COR-L47 (cell line): ENCODE measurements at places on chromosomes 4 and X.

- no peak for DNase-seq
Observed at GRCh38 chr4:41098093-41099048, 116.0 kb downstream of the APBB2 start.

- no peak for DNase-seq
Observed at GRCh38 chrX:19628011-19628575, 112.8 kb upstream of the MAP3K15 start.

GRCh38 chrX:136819031-136819703 is 38.4 kb upstream of the ARHGEF6 start:
- no peak for DNase-seq

GRCh38 chr4:97987019-97987648 is 156.1 kb downstream of the STPG2 start:
- DNase-seq = peak; percentile 47

- no peak for DNase-seq
Observed at GRCh38 chr4:18342847-18343246, 321.3 kb upstream of the LCORL start.

- no peak for DNase-seq
Observed at GRCh38 chr4:124121461-124121971, 591.0 kb downstream of the ANKRD50 start.

- no peak for DNase-seq
Observed at GRCh38 chr4:77821775-77822174, 2.6 kb upstream of the CNOT6L start.

DNA sequence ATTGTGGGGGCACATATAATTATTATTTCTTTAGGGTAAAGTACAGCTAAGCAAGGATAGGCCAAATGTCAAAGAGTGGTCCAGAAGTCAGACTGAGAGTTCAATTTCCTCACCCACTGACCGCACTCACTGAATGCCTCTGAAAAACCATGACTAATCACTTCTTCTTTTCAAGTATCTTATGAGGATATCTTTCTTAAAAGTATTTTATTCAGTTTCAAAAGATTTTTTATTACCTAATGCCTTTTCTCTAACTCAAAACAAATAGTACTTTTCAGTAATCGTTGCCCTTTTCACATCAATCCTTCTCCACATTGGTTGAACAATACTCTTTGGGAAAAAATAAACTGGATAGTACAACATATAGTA is 61.7 kb upstream of the CAMK2D start:
- no peak for DNase-seq

DNA sequence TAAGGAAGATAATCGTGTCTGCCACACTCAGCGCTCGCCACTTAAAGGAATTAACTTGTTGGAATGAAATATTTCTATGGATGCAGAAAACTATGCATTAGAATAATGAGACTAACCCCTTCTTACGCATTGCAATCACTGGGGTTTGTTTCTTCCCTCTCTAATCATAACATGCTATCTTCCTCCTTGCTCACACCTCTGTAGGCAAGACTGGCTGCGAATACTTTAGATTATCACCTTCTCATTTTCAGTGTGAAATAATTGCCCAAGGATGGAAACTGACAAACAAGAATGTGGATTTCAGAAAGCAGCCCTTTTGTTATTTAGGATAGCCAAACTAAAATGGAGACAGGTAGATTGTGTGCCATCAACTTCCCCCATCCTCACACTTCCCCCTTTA is 349.4 kb downstream of the MID1IP1 start:
- DNase-seq = no peak

DNA sequence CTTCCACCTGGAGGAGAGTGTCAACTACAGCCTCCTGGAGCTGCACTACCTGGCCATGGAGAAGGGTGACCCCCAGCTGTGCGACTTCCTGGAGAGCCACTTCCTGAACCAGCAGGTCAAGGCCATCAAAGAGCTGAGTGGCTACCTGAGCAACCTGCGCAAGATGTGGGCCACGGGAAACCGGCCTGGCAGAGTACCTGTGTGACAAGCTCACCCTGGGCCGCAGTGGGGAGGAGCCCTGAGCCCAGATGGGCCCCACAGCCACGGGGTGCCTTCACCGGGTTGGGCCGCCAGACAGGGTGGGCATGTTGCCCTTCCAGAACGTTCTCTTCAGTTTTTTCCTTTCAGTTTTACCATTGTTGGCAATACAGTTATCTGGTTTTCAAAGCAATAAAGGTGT is 15.2 kb upstream of the FAM47A start:
- DNase-seq = no peak

DNA sequence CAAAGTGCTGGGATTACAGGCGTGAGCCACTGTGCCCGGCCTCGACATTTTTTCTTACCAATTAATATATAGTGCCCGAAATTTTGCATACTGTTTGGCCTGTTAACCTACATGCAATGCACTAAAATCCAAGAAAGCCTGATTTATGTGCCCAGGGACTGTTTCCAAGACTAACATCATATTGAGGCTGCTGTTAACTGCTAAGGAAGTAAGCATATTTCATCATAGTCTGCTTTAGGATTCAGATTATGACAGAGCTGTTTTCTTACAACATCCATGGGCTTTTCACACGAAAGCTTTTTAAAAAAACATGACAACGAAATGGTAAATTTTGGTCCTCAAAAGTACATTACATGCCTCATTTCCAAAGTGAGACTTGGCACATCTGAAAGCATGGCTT is 84.4 kb downstream of the STOX2 start:
- no peak for DNase-seq

DNA sequence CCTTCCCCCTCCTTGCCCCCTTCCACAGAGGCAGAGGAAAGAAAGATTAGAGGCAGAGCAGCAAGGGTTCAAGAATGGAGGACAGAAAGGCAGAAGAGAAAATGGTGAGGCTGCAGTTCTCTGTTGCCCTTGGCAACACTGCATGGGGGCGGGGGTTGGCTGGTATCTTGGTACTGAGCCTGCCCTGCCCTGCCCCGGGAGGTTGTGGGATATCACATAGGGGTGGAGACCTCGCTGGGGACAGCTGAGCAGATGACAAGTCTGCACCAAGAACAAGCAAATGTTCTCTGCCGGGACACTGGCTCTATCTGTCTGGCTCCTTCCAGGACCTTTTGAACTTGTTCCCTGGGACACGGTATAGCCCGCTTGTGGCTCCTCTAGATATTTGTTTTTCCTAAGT is 39.8 kb downstream of the NHS start:
- DNase-seq = no peak

- DNase-seq = no peak
Observed at GRCh38 chr4:158781963-158782362, 13.1 kb downstream of the FNIP2 start.

DNA sequence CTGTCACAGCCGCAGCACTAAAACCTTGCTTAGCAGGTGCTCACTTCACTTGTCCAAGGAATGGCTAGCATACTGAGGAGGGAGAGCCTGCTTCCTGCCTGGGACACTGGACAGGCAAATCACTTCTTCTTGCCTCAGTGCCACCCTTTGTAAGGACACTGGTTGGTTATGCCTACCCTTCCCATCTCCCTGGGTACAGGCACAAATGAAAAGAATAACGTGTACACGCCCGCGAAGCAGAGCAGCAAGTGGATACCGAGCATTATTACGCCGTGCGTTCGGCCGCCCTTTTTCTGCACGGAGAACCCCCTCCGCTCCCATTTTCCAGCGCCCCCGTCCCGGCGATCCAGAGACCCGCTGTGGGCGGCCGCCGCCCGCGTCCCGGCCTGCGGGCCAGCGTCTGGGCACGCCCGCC is 338 bp upstream of the KLHL2 start:
- no peak for DNase-seq
